ENCODE measurements at places on chromosomes 1 and 21. TPM values are rescaled to one million over a fixed set of nuclear protein-coding genes. Genes with fewer than 3 reads are reported as not detected.

The PLK3 gene
- total RNA-seq: 29.7 TPM

The CSTB gene
- total RNA-seq: 15.6 TPM

The HORMAD1 gene
- total RNA-seq: 0.40 TPM

The ZNF697 gene
- 5.6 TPM for total RNA-seq

The MYOM3 gene
- 0.13 TPM for total RNA-seq

The CYP2J2 gene
- 0.13 TPM for total RNA-seq

The OLIG2 gene
- not detected for total RNA-seq

The SPRR2F gene
- total RNA-seq: not detected

The FAM131C gene
- total RNA-seq: 0.53 TPM

The C1orf141 gene
- total RNA-seq: not detected

The OR14K1 gene
- not detected for total RNA-seq

The UTS2 gene
- not detected for total RNA-seq

The FNDC10 gene
- total RNA-seq: 0.87 TPM

The PGLYRP3 gene
- total RNA-seq: not detected

The NBPF12 gene
- total RNA-seq: 7.4 TPM

The KRTAP7-1 gene
- not detected for total RNA-seq

The LCE1C gene
- not detected for total RNA-seq

The DENND2C gene
- 2.4 TPM for total RNA-seq

The OR6K3 gene
- total RNA-seq: not detected

The TRIM67 gene
- total RNA-seq: under 0.01 TPM

The GSTM1 gene
- total RNA-seq: 11.4 TPM

The BNIPL gene
- 0.40 TPM for total RNA-seq

The NTRK1 gene
- not detected for total RNA-seq

The TMEM125 gene
- total RNA-seq: not detected

The KCNK2 gene
- total RNA-seq: 9.5 TPM

The PRUNE1 gene
- 7.3 TPM for total RNA-seq

The OR2L2 gene
- under 0.01 TPM for total RNA-seq

The OR2L8 gene
- total RNA-seq: not detected

The PLPPR5 gene
- not detected for total RNA-seq

The LRRC53 gene
- not detected for total RNA-seq

The PTAFR gene
- not detected for total RNA-seq

All from aortic smooth muscle cell (primary cell).